ENCODE measurements at places on chromosomes 1 and 21.

GRCh38 chr1:162645666-162646065, 13.4 kb downstream of the DDR2 start:
- DNase-seq: no peak
- H3K36me3 ChIP-seq: peaks cover 58% of the 10 kb centered on the region
- no peak overlapping the region for H3K4me3 ChIP-seq
- peak overlapping the region; percentile 21 for H3K27ac ChIP-seq
- H3K4me1 ChIP-seq: peaks cover 90% of the 10 kb centered on the region

GRCh38 chr1:103218821-103219220, 110.5 kb upstream of the COL11A1 start:
- H3K27me3 ChIP-seq: peaks cover 1% of the 10 kb centered on the region
- no peak overlapping the region for H3K4me3 ChIP-seq
- no peak for DNase-seq
- H3K27ac ChIP-seq: no peak overlapping the region

- H3K4me3 ChIP-seq: no peak overlapping the region
- H3K4me1 ChIP-seq: peaks cover 13% of the 10 kb centered on the region
Observed at GRCh38 chr1:1423245-1423597, 2.1 kb upstream of the ANKRD65 start.

- peaks cover 2% of the 10 kb centered on the region for H3K27me3 ChIP-seq
- H3K27ac ChIP-seq: peak overlapping the region; percentile 94
- H3K36me3 ChIP-seq: no peaks in the 10 kb centered on the region
- peak overlapping the region; percentile 95 for H3K4me3 ChIP-seq
- peak; percentile 47 for DNase-seq
Observed at GRCh38 chr1:117365350-117366176, 1.7 kb upstream of the MAN1A2 start.

DNA sequence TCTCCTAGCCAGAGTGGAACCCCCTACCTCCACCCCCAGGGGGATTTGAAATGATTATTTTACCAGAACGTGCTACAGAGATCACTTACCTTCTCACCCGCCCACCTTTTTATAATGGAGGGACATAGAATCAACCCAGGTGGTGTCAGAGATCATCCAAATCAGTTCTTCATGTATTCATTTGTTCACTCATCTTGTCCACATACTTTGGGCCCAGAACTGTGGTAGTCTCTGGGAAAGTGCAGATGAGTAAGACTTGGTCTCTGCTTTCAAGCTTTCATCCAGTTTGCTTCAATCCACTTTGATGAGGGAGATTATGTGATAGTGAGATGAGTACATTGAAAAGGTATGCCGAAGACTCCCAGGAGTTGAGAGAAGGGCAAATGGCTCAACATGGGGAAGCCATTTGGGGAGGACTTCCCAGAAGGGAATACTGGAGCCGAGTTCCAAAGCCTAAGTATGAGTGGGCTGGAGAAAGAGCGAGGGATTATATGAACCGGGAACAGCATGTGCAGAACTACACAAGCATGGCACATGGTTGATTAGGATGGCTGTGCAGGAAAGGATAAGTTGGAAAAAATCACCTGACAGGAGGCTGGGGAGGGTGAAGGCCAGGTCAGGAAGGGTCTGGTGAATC, 1.9 kb downstream of the FGGY start:
- H3K27ac ChIP-seq: peak overlapping the region; percentile 81
- peak overlapping the region; percentile 93 for H3K4me3 ChIP-seq
- H3K36me3 ChIP-seq: peaks cover 19% of the 10 kb centered on the region
- H3K27me3 ChIP-seq: peaks cover 4% of the 10 kb centered on the region
- peaks cover 43% of the 10 kb centered on the region for H3K4me1 ChIP-seq
- DNase-seq: peak; percentile 78

DNA sequence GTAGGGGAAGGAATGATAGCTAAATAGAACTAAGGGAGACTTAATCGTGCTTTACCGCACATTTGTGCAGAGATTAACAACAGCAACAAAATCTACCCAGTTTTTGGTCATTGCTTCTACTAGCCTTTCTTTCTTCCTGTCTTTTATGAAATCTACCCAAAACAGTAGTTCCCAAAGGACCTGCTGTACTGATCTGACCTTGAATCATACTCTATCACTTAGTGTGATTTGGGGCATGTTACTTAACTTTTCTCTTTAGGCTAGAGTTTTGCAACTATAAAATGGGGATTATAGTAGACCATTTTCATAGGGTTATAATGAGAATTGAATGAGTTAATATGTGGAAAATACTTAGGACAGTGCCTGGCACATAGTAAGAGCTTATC, 30.5 kb upstream of the MACF1 start:
- DNase-seq: no peak
- H3K27ac ChIP-seq: peak overlapping the region; percentile 73
- peaks cover 87% of the 10 kb centered on the region for H3K4me1 ChIP-seq
- H3K36me3 ChIP-seq: 0 out of 2 replicates have a peak, but pooled peaks cover 2% of the 10 kb centered on the region

DNA sequence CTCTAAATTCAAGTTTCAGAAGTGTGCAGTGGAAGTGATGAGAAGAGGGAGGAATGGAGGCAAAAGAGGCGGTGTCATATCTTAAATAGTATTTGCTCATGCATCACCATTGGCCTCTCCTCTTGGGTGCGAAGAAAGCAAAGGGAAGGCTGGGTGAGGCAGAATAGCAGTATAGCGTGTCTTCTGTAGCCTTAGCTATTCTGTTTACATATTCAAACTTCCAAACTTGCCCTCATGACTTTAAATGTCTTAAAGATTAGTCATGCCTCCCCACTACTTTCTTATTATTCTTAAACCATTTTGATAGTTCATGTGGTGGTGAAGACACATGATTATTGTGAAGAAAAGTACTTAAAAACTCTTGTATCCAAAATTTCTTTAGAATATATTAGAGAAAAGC, 104.6 kb upstream of the TENT5C start:
- H3K27me3 ChIP-seq: no peaks in the 10 kb centered on the region
- no peak overlapping the region for H3K4me3 ChIP-seq
- H3K4me1 ChIP-seq: peaks cover 36% of the 10 kb centered on the region

DNA sequence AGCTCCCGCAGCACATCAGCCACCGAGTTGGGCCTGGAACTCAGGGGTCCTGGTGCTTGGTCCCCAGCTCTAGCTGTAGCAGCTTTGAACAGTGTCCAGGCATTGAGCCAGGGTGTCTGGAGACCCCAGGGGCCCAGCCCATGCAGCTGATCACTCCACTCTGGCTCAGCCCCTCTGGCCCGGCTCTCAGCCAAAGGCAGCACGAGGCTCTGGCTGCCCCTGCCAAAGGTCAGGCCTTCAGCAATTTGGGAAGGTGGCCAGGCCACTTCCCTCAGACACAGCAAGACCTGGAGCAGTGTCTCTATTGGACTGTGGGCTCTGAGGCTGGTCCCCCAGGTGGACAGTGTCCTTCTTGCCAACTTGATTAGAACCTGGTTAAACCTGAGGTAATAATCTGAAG, 34.4 kb upstream of the RNF19B start:
- peaks cover 46% of the 10 kb centered on the region for H3K4me1 ChIP-seq
- H3K27ac ChIP-seq: peak overlapping the region; percentile 96
- DNase-seq: no peak
- no peaks in the 10 kb centered on the region for H3K27me3 ChIP-seq
- H3K36me3 ChIP-seq: no peaks in the 10 kb centered on the region

DNA sequence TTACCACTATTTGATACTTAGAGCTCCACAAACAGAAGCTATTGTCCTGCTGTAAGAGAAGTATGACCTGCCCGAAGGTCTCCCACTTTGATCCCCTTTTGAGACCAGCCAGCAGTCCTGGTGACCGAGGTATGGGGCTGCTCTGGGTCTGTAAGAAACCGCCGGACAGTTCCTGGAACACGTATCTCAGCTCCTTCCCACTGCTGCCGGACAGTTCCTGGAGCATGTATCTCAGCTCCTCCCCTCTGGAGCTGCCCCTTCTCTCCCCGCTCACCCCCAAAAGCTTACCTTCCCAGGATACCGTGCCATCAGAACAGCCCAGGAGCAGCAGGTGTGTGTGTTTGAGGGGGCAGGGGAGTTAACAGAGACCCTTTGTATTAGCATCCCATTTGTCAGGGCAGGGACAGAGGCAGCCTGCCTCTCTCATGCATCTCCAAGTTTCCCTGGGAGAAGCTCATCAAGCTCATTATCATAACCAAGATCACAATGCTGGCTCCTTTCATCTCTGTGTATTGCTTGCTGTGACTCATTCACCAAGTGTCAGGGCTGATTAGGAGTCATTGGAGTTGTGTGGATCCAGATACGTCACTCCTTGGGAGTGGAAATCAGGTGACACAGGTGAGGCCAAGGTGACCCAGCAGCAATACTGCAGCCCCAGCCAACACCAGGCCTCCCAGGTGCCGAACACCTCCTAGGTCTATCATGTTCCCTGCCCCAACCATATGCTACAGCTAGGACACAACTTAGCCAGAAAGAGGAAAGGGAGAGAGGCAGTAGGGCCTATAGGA, 25.3 kb downstream of the OPTC start:
- H3K27ac ChIP-seq: peak overlapping the region; percentile 83
- no peak for DNase-seq
- H3K4me1 ChIP-seq: peaks cover 54% of the 10 kb centered on the region
- H3K27me3 ChIP-seq: peaks cover 1% of the 10 kb centered on the region
- no peak overlapping the region for H3K4me3 ChIP-seq

DNA sequence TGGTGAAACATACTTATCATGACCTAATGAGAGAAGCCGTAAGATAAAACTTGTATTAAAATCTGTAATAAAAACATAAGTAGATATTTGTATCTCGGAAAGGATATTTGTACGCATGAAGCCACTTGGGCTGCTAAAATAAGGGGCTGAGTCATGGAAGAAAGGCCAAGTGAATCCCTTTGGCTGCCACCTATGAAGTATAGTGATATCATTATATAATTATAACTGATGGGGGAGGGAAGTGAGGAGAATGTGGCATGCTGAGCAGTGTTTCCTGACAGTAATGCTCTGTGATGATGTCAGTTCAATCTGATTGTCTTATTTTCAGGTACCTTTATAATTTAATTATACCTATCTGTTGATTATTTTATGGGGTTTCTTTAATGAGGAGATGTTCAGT, 13.6 kb downstream of the RWDD3 start:
- H3K27me3 ChIP-seq: no peaks in the 10 kb centered on the region
- H3K4me3 ChIP-seq: no peak overlapping the region
- no peak for DNase-seq

DNA sequence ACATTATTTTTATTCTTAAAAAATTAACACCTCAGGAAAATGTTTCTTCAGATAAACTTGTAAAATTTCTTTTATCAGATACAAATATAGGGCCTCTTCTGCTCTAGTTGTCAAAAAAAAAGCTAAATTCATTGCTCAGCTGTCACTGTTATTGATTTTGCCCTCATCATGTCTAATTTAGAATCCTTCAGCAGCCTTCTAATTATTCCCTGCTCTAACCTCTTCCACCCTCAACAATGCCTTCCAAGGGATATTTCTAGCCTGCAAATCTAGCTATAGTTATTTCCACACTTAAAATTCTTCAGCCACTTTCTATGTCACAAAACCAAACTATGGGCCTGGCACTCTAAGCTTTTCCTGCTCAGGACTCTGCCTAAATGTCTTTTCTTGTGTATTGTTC, 25.2 kb downstream of the PDE4B start:
- H3K27me3 ChIP-seq: no peaks in the 10 kb centered on the region
- H3K36me3 ChIP-seq: peaks cover 6% of the 10 kb centered on the region
- no peak overlapping the region for H3K4me3 ChIP-seq
- DNase-seq: no peak

GRCh38 chr1:178875936-178876335, 5.1 kb upstream of the ANGPTL1 start:
- peaks cover 3% of the 10 kb centered on the region for H3K27me3 ChIP-seq
- H3K4me1 ChIP-seq: peaks cover 30% of the 10 kb centered on the region
- DNase-seq: no peak
- no peak overlapping the region for H3K4me3 ChIP-seq

- H3K27ac ChIP-seq: peak overlapping the region; percentile 83
- H3K27me3 ChIP-seq: peaks cover 5% of the 10 kb centered on the region
- H3K36me3 ChIP-seq: peaks cover 4% of the 10 kb centered on the region
- peak overlapping the region; percentile 84 for H3K4me3 ChIP-seq
Observed at GRCh38 chr1:147243841-147244240, 1.4 kb downstream of the CHD1L start.

GRCh38 chr1:80202118-80202517, 1195.6 kb upstream of the ADGRL4 start:
- no peaks in the 10 kb centered on the region for H3K4me1 ChIP-seq
- no peak overlapping the region for H3K27ac ChIP-seq
- H3K36me3 ChIP-seq: no peaks in the 10 kb centered on the region
- H3K27me3 ChIP-seq: no peaks in the 10 kb centered on the region
- no peak for DNase-seq

DNA sequence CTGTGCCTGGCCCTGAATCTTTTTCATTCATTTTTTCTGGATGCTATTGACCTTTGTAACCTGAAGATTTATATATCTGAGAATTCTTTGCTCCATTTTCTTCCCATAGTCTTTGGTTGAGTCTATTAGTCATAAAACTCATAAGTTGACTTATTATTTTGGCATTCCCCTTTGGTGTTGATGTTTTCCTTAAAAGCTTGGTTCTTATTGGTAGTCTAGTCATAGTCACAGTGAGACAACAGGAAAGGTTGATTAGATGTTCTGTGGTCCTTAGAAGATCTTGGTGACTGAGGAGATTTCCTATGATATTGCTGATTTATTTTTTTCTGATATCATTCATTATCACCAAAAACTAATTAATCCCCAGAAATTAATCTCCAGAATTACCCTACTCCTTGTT, 86.2 kb downstream of the PTPRC start:
- H3K27ac ChIP-seq: no peak overlapping the region
- no peak overlapping the region for H3K4me3 ChIP-seq
- H3K4me1 ChIP-seq: peaks cover 27% of the 10 kb centered on the region
- no peaks in the 10 kb centered on the region for H3K36me3 ChIP-seq

DNA sequence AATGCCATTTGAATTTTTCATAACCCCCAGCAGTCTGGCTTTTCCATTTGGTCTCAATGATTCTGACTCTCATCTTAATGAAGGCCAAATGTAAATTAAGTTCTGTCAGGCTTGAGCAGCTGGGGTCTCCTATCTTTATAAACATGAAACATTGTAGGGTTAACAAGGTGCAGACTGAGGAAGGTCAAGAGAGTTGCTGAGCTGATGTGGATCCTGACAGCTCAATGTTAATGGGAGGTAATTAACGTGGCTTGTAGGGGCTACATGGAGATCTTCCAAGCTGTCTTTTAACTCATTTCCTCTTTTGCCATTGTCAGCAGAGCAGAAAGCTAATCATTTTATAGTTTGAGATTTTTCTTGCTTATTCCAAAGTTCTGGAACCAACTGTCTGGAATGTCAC, 55.2 kb downstream of the FGGY start:
- H3K27ac ChIP-seq: no peak overlapping the region
- DNase-seq: no peak
- peaks cover 11% of the 10 kb centered on the region for H3K4me1 ChIP-seq
- no peak overlapping the region for H3K4me3 ChIP-seq
- H3K27me3 ChIP-seq: peaks cover 2% of the 10 kb centered on the region
- no peaks in the 10 kb centered on the region for H3K36me3 ChIP-seq

- no peak overlapping the region for H3K27ac ChIP-seq
- peaks cover 27% of the 10 kb centered on the region for H3K4me1 ChIP-seq
- H3K36me3 ChIP-seq: peaks cover 22% of the 10 kb centered on the region
- no peak overlapping the region for H3K4me3 ChIP-seq
Observed at GRCh38 chr1:3892748-3893147, 7.3 kb downstream of the C1orf174 start.

- no peak for DNase-seq
- H3K4me1 ChIP-seq: no peaks in the 10 kb centered on the region
- no peaks in the 10 kb centered on the region for H3K36me3 ChIP-seq
- no peak overlapping the region for H3K27ac ChIP-seq
- no peaks in the 10 kb centered on the region for H3K27me3 ChIP-seq
Observed at GRCh38 chr1:49408346-49408745, 615.4 kb downstream of the AGBL4 start.

GRCh38 chr1:82171955-82172354, 371.2 kb downstream of the ADGRL2 start:
- no peak for DNase-seq
- H3K27me3 ChIP-seq: no peaks in the 10 kb centered on the region
- no peaks in the 10 kb centered on the region for H3K36me3 ChIP-seq
- H3K4me1 ChIP-seq: no peaks in the 10 kb centered on the region
- H3K27ac ChIP-seq: no peak overlapping the region
